ENCODE measurements at places on chromosomes 4 and X.

DNA sequence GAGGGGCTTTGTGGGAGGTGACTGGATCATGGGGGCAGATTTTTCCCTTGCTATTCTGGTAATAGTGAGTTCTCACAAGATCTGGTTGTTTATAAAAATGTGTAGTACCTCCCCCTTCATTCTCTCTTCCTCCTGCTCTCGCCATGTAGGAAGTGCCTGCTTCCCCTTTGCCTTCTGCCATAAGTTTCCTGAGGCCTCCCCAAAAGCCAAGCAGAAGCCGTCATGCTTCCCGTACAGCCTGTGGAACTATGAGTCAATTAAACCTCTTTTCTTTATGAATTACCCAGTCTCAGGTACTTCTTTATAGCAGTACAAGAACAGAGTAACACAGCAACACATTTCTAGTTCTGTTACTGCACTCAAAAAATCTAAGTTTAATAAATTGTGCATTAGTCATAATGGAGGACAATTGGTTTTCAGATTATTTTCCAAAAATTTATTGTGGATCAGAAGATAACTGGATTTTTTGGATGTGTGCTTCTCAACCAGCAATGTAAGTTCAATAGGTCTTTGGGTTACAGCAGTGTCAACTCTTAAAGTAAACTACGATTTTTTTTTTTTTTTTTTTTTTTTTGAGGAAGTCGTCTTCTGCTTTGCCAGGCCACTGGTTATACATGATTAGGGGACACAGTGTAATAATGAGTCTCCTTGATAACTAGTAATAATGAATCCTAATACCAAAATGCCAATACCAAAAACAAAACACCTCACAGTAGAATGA is 69.9 kb downstream of the CHIC2 start:
- no peak for DNase-seq

DNA sequence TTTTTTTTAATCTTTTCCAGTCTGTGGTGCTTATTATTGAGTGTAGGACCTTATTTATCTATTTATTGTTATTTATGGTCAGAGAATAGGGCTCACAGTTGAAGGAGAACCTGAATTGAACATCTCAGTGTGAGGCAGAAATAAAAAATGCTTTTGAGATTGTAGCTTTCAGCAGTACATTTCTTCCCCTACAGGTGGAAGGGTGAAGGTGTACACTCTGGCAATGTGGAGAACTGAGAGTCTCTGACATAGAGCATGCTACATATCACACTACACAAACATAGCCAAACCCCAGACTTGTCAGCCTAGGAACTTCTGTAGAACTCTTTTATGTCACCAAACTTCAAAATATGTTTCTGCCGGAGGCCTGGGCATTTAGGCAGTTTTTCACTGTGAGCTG is 140.2 kb downstream of the STIM2 start:
- DNase-seq = no peak

GRCh38 chrX:69361311-69361845 is 142.7 kb upstream of the NALF2 start:
- no peak for DNase-seq

DNA sequence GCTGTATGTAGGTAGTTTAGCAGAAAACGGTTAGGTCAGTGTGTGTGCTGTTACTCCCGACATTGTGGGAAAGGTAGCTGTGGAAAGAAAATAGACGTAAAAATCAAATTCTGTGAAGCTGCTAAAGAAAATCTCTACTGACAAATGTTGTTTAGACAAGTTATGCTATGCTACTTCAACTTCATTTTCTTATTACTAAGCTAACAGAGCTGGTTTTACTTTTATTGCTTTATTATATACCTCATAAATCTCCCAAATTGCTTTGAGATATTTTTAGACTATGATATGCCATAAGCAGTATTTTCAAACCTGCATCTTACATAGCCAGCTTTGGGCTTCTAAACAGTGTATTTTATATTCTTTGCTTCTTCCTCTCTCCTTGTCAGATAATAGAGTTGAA is 108.2 kb upstream of the PACRGL start:
- no peak for DNase-seq
